ENCODE measurements at places on chromosomes 16 and 17.
A peak's percentile ranks its signal among the peaks of the same experiment; 100 is the strongest.

- DNase-seq: no peak
These were observed 2.8 kb downstream of the MED13 start for GRCh38 chr17:62062302-62062701.

DNA sequence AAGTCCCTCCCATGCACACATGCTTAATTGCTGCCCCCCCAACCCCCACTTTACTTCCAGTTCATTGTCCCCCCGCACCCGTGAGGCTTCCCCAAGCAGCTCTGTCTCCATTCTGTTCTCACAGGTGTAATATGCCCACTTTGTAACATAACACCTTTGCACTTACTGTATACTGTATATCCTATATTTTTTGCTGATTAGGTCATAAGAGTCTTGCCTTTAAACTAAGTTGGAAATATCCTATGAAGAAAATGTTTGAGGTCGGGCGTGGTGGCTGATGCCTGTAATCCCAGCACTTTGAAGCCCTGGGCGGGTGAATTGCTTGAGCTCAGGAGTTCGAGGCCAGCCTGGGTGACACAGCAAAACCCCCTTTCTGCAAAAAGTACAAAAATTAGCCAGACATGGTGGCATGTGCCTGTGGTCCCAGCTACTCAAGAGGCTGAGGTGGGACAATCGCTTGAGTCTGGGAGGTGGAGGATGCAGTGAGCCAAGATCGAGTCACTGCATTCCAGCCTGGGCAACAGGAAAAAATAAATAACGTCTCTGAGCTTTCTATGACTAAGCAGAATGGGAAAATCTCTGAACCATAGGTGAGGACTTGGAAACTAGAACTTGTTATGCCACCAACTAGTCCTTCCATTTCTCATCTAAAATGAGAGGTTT, 76.1 kb downstream of the TNRC6C start:
- DNase-seq: no peak

DNA sequence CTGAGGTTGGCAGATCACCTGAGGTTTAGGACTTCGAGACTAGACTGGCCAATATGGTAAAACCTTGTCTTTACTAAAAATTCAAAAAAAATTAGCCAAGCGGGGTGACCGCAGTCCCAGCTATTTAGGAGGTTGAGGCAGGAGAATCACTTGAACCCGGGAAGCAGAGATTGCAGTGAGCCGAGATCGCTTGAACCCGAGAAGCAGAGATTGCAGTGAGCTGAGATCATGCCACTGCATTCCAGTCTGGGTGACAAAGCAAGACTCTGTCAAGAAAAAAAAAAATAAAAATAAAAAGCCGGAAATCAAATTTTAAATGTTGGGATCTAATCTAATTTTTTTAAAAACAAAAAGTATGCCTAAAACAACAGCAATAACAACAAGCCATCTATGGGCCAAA, 56.3 kb downstream of the ABCC1 start:
- DNase-seq: no peak

GRCh38 chr16:62077998-62078397, 41.8 kb upstream of the CDH8 start:
- DNase-seq: no peak

DNA sequence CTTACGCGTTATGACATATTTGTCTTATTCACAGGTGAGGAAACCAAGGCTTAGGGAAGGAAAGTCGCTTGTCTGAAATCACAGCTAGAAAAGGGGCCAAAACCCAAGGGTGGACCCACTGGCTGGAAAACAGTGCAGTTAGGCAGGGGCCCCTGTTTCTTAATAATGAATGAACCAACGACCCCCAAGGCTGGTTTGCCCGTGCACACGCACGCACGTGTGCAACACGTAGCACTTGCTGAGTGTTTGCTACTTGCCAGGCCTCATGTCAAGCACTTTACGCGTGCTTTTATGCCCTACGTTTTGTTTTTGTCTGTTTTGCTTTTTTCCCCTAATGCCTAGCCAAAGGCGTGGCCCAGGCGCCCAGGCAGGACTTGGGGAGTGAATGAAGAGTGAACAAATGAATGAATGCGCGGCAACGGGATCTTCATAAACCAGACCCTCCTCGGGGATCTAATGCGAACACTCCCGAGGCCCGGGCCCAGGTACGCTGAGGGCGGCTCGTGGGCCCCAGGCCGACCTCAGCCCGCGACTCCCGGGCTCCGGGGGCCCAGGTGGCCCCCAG, 571 bp upstream of the USP10 start:
- no peak for DNase-seq

GRCh38 chr16:58461056-58461455, 38.9 kb upstream of the NDRG4 start:
- DNase-seq: no peak

GRCh38 chr17:57234739-57235092, 21.6 kb upstream of the MSI2 start:
- no peak for DNase-seq

- no peak for DNase-seq
These were observed 192.8 kb downstream of the BANP start for GRCh38 chr16:88144028-88144511.

DNA sequence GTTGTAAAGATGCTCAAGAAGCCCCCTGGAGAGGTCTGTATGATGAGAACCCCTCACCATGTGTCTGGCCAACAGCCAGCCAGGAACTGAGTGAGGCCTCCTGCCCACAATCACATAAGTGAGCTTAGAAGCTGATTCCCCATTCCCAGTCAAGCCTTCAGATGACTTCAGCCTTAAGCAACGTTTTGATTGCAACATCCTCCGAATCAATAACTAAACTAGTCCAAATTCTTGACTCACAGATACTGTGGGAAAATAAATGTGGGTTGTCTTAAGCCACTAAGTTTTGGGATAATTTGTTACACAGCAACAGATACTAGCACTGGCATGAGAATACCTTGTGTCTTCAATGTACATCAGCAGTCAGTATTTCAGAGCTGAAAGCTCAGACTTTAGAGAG, 54.5 kb upstream of the HS3ST4 start:
- DNase-seq: no peak

- DNase-seq: no peak
These were observed 1.2 kb downstream of the JUP start for GRCh38 chr17:41785091-41785858.

DNA sequence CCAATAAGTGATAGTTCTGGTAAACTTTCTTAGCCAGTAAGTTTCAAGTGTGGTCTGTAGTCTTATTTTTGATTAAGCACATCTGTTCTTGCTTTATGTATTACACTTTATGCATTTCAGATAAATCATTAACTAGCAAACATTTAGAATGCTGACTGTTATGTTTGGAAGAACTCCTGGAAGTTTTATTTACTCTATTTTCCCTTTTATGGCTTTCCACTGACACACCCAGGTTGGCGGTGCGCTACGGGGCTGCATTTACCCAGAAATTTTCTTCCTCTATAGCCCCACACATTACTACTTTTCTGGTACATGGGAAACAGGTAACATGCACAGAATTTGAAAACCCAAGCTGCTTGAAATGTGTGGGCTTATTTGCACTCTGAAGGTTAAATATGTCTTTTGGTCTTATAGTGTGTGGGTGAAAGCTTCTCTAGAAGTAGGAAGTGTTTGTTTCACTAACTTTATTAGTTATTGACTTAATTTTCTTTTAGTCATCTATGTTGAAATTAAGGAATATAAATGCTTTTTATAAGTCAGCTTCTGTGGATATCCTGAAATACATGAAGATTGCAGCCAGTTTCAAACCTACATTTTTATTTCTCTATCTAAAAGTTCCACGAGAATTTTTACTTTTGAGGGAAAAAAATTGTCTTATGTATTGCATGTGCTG, 203.7 kb downstream of the PHKB start:
- DNase-seq: no peak

DNA sequence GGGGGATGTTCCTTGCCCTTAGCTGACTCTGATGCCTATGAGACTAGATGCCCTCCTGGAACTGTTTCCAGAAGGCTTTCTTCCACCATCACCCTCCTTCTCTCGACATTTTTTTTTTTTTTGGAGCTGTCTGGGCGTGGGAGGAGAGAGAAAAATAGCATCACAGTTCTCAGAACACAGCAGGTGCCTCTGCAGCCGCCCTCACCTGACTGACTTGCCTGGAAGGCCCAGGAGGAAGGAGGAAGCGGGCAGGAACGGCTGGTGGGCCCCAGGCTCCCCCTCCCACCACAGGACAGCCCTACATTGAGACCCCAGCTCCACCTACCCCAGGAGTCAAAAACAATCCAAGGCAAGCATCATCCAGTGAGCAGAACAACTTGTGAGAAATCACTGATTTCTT, 20.3 kb upstream of the CACNG5 start:
- no peak for DNase-seq

- peak; percentile 82 for DNase-seq
These were observed 30.6 kb downstream of the RPTOR start for GRCh38 chr17:80575057-80575875.

DNA sequence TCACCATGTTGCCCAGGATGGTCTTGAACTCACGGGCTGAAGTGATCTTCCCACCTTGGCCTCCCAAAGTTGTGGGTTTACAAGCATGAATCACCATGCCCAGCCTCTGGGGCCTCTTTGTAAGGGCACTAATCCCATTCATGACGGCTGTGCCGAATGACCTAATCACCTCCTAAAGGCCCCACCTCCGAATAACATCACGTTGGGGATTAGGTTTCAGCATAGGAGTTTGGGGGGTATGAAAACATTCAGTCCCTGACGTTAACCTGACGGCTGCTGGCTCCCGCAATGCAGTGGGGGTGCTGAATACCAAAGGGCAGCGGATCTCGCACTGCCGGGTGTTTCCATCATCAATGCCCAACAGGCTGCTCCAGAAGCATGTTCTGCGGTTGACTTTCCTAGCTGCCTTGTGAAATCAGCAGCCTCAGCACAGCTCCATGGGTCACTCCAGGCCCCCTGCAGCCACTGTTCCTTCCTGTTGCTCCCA, 120.8 kb upstream of the SEC14L1 start:
- DNase-seq: no peak

- DNase-seq: peak; percentile 54
These were observed 689 bp upstream of the TBC1D24 start for GRCh38 chr16:2473999-2474876.

- DNase-seq: no peak
These were observed 363.1 kb downstream of the CA10 start for GRCh38 chr17:51795401-51795800.

DNA sequence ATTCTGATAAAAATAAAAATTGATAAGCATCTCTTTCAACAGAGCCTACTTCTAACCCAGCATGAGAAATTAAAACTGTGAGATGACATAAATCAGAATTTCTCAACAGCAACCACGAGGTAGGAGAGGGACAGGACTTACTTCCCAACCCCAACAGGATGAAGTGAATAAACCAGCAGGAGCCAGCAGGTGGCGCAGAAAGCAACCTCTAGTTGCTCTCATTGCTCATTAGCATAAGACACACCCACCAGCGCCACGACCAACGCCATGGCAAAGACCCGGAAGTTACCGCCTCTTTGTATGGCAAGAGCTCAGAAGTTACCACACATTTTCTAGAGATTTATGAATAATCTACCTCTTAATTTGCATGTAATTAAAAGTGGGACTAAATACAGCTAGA, 189.4 kb upstream of the CDH8 start:
- DNase-seq: no peak

- no peak for DNase-seq
These were observed 23.9 kb downstream of the UBE2G1 start for GRCh38 chr17:4342535-4342934.

DNA sequence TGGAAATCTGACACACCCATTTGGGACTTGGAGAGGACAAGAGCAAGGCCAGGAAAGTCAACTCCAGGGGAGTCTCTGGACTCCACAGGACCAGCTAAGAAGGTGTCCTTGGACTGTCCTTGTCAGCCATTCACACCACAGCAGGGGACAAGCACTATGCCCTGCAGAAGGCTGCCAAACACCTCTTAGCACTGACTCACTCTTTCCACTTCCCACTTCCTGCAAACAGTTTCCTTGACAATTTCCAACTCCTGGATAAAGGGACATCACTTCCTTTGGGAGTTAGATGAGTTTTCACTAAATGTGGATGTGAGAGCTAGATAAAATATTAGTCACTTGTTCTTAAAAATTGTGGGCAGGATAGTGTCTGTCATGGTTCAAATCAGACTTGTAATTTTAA, 37.8 kb upstream of the BCAR1 start:
- no peak for DNase-seq

GRCh38 chr17:57338257-57338914, 82.1 kb downstream of the MSI2 start:
- DNase-seq: no peak

DNA sequence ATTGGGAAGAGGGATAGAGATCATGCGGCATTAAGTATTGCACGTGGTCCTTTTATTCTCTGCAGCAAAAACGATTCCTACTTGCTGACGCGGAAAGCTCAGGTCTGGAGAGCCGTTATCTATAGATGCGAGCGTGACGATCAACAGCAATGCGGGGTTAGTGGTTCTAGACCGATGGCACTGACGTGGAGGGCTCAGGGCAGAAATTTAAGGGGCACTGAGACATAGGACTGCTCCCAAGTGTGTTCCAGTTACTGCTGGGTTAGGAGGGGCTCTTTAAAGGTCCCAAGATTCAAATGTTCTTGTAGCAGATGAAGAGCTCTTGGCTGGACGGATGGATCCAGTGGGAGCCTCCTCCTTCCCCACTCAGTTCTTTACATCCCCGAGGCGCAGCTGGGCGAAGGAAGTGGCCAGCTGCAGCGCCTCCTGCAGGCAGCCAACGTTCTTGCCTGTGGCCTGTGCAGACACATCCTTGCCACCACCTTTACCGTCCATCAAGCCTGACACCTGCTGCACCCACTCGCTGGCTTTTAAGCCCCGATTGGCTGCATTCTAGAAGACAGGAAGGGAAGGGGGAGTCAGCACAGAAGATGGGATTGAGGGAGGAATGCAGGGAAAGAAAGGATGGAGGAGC, 732 bp upstream of the EXOSC6 start:
- DNase-seq: no peak
